CD8-positive, alpha-beta memory T cell (primary cell): ENCODE measurements at places on chromosomes 2 and 18.

- no peak for DNase-seq
Observed at GRCh38 chr2:172109256-172109987, 6.7 kb upstream of the DLX2 start.

DNA sequence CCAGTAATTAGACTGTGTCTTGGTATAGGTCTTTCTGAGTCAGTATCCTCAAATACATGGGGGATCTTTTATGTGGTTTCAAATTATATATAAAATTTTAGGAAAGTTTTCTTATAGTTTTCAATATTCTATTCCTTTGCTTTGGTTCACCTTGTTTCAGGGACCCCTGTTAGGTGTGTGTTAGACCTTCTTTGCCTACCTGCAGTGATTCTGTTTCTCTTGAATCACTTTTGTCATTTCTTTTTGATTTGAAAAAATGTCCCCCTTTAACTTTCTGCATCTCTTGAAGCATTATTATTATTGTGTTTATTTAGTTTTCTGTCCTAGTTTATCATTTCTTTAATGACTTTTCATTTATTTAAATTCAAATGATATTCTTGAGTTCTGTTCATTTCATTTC is 98.7 kb downstream of the FHOD3 start:
- no peak for DNase-seq

DNA sequence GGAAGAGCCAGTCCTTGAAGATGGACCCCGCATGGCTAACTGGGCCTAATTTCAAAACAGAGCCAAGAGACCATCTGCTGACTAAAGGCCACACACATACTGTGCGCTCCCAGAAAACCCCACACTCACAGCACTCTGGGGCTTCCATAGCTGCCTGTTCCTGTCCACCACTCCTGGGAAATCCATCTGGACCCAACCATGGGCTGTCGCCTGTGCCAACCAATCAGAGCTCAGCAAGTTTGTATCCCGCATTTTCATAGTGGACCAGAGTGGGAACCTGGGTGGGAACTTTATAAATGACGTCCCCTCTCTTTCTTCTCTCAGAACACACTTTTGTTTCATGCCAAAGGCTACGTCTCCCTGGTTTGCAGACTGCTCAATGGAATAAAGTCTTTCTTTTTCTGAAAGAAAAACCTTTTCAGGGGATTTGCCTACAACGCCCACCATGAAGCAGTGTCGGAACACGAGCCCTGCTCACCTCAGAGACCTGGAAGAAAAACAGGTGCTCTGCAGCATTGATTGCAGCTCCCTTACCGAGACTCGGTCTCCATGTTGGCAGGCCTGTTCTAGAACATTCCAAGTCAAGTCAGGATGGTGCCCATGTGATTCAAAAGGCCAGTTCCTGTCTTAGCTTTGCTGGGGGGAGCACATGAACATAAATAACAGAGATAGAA is 137.2 kb upstream of the GPC1 start:
- DNase-seq, result no peak

DNA sequence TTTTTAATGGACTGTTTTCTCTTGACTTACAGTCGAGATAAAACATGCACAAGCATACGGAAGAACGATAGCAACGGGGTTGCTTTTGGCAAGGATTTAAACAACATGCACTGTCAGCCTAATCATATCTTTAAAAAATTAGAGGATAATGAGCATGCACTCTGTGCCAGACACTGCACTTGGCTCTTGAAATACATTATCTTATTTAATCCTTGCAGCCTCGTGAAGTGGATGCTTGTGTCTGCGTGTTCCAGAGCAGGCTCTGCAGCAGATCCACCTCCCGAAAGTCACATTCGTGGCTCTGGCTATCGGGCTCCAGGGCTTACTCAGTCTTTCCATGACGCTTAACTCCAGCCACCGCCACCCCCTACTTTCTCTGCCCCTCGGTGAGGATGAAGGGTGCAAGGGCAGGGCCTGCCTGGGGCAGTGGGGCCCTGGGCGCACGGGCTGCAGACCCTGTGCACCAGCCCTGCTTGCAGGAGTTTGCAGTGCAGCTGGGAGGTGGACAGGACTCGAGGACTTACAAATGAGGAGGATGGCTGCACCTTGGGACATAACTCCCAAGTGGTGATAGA is 61.7 kb downstream of the ACKR3 start:
- DNase-seq, result no peak
